Hippocampal formation (tissue), 2 donors: ENCODE measurements at places on chromosomes 7 and 10.
A peak's percentile ranks its signal among the peaks of the same experiment; 100 is the strongest.

- no peak for DNase-seq
Measured at GRCh38 chr10:48616436-48616835, 11.6 kb upstream of the ARHGAP22 start.

GRCh38 chr7:26515314-26515842 is 223.7 kb downstream of the SNX10 start:
- DNase-seq: no peak

- no peak for DNase-seq
Measured at GRCh38 chr7:118575393-118575948, 351.0 kb downstream of the ANKRD7 start.

GRCh38 chr10:125316436-125316835 is 156.1 kb upstream of the CTBP2 start:
- no peak for DNase-seq

DNA sequence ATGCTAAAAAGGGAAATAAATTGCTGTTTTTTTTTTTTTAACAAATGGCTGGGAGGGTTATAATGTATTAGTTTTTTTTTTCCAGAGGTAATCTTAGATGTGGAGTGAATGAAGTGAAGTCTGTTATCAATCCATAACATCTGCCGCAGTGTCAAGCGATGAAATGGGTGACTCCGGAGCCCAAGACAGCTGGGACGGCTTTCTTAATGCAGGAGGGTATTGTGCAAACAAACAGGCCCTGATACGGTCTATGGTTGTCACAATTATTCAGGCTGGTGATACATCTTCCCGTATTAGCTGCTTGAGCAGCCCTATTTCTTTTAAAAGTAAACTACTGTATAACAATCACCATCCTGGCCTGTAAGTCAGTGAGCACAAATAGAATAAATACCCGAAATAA is 1231.2 kb downstream of the GATA3 start:
- no peak for DNase-seq

GRCh38 chr7:32116436-32116835 is 46.2 kb upstream of the PDE1C start:
- DNase-seq: no peak

DNA sequence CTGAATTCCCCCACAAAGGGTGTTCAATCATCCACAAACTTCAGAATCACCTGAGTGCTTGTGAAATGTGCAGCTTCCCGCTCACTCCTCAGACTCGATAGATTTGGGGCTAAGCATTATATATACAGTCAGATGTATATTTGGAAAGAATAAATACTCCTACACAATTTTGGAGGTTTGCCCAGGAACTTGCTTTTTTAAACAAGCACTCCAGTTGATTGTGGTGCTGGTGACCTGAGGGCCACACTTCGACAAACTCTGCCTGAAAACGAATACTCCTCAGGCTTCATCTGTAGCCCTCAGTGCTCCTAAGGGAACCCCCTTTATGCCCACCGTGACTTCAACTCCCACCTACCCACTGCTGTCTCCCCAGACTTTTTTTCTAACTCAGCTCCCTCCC is 211.6 kb downstream of the INHBA start:
- DNase-seq: no peak

- DNase-seq: no peak
Measured at GRCh38 chr7:105195891-105196290, 181.9 kb downstream of the KMT2E start.

DNA sequence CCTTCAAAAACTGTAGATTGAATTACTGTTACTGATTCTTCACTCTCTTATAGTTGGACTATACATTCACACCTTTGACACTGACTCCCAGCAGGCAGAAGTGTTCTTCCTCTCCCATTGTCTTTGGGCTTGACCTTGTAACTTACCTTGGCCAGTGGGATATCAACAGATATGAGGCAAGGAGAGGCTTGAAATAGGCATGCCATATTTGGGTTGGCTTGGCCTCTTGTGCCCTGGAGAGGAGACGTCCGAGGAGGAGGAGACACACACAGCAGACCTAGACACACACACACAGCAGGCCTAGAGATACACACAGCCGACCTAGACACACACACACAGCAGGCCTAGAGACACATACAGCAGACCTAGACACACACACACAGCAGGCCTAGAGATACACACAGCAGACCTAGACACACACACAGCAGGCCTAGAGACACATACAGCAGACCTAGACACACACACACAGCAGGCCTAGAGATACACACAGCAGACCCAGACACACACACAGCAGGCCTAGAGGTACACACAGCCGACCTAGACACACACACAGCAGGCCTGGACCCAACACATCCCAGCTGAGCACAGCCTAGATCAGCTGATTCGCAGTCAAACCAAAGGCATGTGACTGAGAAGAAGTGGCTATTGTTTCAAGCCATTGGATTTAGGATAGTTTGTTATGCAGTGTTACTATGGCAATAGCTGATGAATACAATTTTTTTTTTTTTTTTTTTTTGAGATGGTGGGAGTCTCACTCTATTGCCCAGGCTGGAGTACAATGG is 12.5 kb upstream of the GNA12 start:
- DNase-seq: no peak

- no peak for DNase-seq
Measured at GRCh38 chr10:101824736-101825135, 6.5 kb upstream of the OGA start.

- DNase-seq: no peak
Measured at GRCh38 chr7:107090457-107090856, 46.0 kb downstream of the PRKAR2B start.

DNA sequence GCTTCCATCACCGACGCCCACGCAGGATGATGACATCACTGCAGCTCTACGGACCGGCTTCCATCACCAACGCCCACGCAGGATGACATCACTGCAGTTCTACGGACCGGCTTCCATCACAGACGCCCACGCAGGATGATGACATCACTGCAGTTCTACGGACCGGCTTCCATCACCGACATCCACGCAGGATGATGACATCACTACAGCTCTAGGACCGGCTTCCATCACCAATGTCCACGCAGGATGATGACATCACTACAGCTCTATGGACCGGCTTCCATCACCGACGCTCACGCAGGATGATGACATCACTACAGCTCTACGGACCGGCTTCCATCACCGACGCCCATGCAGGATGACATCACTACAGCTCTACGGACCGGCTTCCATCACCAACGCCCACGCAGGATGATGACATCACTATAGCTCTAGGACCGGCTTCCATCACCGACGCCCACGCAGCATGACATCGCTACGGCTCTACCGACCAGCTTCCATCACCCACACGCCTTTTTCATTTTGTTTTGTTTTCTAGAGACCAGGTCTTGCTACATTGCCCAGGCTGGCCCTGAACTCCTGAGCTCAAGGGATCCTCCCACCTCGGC is 29.5 kb downstream of the GPER1 start:
- no peak for DNase-seq

GRCh38 chr10:72069751-72070526 is 18.4 kb downstream of the SPOCK2 start:
- DNase-seq: no peak

- DNase-seq: no peak
Measured at GRCh38 chr10:3365630-3366029, 193.0 kb upstream of the PITRM1 start.

GRCh38 chr7:67723591-67723990 is 727.0 kb downstream of the TYW1 start:
- DNase-seq: no peak

GRCh38 chr7:67857698-67858097 is 861.1 kb downstream of the TYW1 start:
- DNase-seq: no peak

- DNase-seq: peak; percentile 48
Measured at GRCh38 chr10:73879296-73880173, 5.2 kb upstream of the CAMK2G start.

- DNase-seq: no peak
Measured at GRCh38 chr10:117646718-117647117, 104.2 kb downstream of the EMX2 start.

DNA sequence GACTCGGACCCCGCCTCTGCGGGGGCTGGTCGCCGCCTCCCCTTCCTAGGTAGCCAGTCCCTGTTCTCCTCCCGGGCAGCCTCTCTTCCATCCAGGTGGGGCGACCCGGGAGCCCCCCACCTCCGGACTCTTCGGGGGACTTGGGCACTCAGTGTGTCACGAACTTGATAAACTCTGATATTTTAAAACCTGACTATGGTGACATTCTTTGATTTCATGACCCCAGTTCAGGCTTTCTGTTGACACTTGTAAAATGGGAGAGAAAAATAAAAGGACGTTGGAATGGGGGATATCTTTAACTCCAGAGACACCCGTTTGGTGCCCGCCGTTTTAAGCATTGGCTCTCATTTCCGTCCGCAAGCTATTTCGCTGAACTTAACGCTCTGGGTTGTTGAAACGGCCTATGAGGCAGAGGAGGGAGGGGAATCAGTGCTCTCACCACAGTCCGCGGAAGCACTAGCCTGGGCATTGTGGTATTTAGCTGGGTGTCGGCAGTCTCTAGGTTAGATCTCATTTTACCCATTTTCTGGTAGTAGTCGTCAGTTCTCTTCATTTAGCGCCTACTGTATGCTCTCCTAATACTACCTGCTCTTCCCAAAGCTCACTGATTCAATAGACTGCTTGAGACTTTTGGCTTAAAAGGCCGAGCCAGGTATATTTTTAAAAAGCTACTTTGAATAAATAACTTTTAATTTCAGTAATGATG is 738 bp downstream of the VPS26A start:
- DNase-seq: peak; percentile 29

DNA sequence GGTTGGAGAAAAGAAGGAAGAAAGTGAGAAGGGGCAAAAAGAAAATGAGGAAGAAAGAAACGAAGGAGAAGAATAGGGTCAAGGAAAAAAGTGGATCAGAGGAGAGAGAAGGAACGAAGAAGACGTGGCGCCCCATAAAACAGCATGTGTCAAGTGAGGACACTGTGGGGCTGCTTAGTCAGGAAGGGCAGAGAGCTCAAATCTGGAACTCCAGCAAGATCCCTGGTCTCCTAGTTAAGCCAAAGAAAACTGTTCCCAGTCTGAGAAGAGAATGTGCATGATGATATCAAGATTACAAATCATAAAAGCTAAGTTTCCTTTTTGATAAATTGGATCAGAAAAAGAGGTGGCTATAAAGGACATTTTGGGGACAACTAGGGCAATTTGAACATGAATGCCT is 33.0 kb downstream of the CREB3L2 start:
- no peak for DNase-seq

DNA sequence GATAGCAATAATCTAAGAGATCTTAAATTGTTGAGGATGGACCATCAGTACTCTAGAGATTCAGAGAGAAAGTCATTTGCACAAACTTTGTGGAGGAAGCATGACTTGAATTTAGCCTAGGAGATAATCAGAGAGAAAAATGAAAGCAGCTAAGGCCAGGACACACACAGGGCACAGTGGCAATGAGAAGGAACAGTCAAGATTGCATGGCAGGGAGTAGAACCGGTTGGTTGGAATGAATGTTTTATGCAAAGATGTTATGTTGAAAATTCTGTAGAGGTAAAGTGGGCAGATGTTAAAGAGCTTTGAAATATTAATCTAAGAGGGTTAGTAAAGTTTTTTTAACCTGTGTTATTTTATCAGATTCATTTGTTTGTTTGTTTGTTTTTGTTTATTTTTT is 521.8 kb downstream of the GATA3 start:
- DNase-seq: no peak

DNA sequence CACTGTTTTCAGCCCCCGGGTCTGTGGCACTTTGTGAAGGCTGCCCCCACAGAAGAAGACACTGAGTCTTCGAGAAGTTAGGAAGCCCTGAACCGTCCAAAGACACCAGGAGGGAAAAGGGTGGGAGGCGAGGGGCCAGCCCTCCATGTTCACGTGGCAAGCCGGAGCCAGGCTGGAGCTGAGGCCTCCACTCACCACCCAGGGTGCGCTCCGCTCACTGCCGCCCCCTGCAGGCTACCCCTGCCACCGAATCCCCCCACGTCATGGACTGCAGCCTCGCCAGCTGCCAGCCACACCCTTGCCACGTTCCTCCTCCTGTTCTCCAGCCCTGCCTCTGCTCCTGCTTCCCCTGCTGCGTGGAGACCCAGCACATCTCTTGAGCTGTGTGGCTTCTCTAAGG is 59.0 kb upstream of the EN2 start:
- no peak for DNase-seq

DNA sequence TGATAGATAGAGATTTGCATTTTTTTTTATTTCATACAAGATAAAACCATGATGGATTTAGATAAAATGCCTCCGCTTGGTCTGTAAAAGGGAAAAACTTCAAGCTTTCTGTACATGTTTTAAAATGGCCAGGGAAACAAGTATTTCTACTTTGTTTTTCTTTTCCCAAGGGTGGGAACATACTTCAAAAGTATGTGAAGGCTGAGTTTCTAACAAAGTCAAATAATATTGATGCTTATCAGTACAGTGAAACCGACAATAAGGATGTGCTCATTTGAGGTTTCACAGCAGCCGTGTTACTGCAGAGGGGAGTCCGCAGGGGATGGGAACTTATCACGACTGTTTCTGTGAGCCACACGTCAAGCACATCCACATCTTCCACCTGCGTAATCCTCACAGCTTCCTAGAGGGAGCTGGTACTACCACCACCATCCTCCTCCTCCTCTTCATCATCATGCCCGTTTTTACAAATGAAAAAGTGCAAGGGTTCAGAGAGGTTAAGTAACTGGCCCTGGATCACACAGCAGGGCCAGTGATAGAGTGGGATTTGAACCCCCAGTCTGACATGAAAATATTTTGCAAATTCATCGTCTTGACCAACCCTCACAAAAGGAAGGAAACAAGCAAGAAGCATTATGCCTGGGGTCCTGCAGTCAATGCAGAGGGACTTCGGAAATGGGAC is 94.3 kb downstream of the GPR26 start:
- DNase-seq: no peak

- peak; percentile 4 for DNase-seq
Measured at GRCh38 chr10:126734967-126735366, 64.5 kb upstream of the C10orf90 start.

DNA sequence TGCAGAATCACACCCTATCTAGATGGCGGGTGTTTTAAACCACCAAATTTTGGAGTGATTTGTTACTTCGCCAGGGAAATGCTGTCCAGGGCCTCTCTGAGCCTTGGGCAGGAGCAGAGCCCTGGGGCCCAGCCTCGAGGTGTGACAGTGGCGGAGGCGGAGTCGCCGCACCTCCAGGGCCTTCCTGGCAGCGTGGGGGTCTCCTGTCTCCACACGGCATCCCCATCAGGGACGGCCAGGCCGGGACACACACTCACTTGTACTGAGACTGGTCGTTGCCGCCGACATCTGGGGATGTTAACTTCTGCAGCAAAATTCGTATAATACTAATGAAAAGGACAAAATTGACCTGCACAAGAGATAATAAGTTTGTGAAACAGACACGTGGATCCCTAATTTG is 110.7 kb downstream of the VIPR2 start:
- no peak for DNase-seq

- DNase-seq: no peak
Measured at GRCh38 chr7:30817371-30817767, 46.2 kb downstream of the MINDY4 start.
